AG08396 (cell line): ENCODE measurements at places on chromosomes 6 and 20.
A peak's percentile ranks its signal among the peaks of the same experiment; 100 is the strongest.

- no peak for DNase-seq
Observed at GRCh38 chr20:14488212-14488611, 150.8 kb upstream of the FLRT3 start.

DNA sequence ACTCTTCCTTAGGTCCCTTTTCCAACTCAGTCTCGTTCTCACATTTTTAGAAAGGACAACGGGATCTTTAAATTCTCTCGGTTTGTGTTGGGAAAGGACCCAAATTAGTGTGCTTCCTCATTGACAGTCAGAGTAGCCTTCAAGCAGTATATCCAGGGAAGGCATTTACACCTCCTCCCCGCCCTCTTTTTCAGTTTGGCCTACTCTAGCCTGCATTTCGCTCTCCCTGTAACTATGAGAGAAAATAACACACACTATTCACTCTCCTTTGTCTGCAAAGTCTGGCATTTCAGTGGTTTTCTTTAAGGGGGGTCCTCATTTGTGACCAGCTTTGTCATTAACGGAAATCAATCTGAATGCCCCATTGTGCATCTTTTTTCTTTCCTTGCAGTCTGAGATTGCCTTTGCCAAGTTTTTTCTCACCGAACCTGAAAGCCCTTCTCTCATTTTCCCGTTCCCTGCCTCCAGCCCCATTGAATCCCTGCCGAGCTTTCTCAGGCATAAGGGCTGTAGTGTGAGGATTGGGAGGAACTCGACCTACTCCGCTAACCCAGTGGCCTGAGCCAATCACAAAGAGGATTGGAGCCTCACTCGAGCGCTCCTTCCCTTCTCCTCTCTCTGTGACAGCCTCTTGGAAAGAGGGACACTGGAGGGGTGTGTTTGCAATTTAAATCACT lies 393 bp upstream of the FABP7 start:
- DNase-seq, result no peak

GRCh38 chr6:137044366-137045221 lies at the start of gene IL20RA:
TSS of gene IL20RA (minus strand) at chr6:137044965. CDS start at chr6:137044728, 237 bp downstream.
- peak; percentile 61 for DNase-seq

DNA sequence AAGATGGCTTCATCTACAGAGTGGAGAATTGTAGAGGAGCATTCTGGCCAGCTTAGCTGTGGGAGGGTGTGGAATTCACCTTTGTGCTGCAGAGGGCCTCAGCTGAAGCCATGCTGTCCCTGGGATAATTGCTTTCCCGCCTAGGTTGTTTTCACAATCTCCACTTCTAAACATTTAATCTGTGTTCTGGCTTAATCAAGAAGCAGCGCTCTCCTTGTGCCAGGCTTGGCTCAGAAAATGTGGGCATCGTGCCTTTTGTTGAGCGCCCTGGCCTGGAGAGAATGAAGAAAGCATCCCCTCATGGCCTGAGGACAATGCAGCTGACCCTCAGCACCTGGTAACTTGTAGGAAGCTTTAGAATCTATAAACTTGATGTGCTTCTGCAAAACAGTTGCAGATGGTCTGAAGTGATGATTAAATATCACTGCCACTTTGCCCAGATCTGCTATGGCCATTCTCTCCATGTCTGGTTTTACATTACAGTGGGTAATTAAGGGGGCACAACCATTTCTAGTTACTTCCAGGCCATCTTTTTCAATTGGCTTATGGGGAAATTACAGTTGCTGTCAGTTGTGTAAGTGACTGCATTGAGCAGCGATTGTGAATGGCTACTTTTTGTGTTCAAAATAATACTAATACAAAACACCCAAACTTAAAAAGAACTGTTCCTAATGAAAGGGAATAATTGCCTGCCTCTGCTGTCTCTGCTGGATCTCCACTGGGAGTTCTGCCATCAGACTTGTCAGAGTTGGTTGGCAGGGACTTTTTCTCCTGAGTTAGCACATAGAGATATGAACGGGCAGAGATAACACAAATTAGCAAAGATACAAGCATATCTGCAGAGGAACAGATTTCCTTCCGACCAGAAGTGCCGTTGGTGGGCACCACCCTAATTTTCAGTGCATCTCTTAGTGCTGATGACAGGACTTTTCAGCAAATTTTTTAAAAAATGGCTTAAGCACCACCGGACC lies 18.4 kb downstream of the CTNNBL1 start:
- no peak for DNase-seq
